ENCODE measurements at places on chromosomes 2 and 18.

GRCh38 chr18:80171054-80171872 lies 62.2 kb downstream of the ADNP2 start:
- DNase-seq, result no peak

GRCh38 chr2:54258166-54258565 lies 2.1 kb upstream of the TSPYL6 start:
- no peak for DNase-seq

DNA sequence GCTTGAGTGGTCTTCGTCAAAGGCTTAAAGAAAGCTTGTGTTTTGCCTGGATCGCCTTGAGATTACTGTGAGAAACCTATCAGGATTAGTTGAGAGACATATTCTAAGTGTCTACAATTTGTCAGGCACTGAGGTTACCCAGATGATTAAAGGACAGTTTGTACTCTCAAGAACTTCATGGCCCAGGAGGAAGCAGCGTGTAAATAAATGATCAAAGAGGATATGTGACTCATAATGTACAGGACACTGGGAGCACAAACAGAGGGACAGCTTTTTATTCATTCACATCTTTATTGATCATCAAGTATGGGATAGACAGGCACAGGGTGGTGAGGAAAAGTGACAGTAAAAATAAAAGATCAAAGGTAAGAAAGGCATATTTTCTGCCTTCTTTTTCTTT lies 152.6 kb upstream of the FSHR start:
- DNase-seq, result no peak

- DNase-seq, result no peak
Measured at GRCh38 chr2:46174345-46175170, 122.6 kb upstream of the EPAS1 start.

GRCh38 chr2:65630643-65631042 lies 198.2 kb upstream of the SPRED2 start:
- no peak for DNase-seq

DNA sequence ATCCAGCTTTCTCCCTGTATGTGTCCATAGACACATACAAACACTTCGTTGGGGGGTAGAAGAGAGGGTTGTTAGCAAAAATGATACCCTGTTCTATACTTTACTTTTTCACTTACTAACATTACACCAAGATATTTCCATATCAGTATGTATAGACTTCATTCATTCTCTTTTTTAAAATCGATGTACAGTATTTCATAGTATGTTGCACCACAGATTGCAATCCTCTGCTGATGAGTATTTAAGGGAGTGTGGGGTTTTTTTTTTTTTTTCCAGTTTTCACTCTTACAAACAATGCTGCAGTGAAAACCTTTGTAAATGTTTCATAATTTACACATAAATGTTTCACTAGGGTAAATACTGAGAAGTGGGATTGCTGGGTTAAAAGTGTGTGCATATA lies 402.3 kb downstream of the LRATD1 start:
- no peak for DNase-seq

DNA sequence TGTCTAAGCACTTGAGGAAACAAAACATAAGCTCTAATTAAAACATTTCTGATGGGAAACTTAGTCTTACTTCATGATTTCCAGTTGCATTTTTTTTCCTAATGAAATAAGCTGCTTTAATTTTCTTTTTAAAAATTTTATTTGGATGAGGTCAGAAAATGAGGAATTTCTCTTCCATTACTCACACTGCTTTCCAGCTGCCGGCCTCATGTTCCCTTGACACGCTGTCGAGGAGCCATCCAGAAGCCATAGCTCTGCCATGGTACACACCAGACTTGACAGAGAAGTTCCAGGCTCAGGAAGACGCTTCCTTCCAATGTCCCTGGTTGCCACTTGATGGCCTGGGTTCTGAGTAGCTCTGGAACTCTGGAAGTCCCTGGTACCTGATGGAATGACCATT lies 12.1 kb upstream of the MAPRE2 start:
- DNase-seq, result no peak

GRCh38 chr18:34543945-34544344 lies 166.2 kb upstream of the DTNA start:
- DNase-seq, result no peak

DNA sequence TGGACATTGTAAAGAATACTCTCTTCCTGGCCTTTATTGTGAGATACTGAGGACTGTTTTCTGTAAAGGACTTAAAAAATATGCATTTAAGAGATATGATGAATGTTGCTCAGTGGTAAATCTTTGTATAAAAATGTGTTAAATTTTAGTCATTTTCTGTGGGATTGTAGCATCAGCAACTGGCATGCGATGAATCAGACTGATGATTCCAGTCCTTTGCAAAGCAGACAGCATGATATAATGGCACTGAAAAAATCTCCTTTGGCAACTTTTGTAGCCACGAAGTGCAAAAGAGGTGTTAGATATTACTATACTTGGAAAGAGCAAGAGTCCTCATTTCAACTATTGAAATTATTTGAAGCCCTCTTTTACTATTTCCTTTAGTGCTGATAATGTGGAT lies 678.7 kb downstream of the PLCL1 start:
- no peak for DNase-seq

DNA sequence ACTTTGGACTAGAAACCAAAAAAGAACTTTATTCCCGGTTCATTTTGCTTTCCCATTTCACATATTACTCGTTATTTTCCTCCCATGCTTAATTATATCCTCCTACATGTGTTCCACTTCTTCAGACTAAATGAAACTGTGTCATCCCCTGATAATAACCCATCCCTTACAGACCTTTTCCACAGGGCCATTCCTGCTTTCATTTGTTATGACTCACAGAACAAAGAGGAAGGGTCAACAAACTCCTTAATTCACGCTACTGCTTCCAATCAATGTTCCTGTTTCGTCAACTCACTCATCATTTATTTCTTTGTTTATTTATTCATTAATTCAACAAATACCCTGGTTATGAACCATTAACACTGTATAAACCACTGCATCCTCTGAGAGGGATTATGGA lies 104.5 kb downstream of the ZEB2 start:
- no peak for DNase-seq

DNA sequence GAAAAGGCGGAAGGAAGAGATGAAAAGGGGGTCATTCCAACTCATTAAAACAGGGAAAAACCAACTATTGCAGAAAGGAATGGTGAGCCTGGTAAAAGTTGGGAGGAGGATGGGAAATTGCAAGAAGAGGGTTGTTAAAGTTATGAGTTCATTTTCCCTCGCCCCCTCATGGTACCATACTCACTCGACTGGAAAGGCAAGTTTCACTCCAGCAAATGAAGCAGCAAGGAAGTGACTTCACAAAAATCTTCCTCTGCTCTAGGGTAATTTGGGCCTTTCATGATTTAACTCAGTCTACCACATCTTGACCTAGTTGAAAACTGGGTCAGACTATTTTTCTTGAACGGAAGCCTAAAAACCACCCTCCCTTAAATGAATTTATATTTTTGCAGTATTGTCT lies 22.8 kb upstream of the DAW1 start:
- DNase-seq, result no peak

DNA sequence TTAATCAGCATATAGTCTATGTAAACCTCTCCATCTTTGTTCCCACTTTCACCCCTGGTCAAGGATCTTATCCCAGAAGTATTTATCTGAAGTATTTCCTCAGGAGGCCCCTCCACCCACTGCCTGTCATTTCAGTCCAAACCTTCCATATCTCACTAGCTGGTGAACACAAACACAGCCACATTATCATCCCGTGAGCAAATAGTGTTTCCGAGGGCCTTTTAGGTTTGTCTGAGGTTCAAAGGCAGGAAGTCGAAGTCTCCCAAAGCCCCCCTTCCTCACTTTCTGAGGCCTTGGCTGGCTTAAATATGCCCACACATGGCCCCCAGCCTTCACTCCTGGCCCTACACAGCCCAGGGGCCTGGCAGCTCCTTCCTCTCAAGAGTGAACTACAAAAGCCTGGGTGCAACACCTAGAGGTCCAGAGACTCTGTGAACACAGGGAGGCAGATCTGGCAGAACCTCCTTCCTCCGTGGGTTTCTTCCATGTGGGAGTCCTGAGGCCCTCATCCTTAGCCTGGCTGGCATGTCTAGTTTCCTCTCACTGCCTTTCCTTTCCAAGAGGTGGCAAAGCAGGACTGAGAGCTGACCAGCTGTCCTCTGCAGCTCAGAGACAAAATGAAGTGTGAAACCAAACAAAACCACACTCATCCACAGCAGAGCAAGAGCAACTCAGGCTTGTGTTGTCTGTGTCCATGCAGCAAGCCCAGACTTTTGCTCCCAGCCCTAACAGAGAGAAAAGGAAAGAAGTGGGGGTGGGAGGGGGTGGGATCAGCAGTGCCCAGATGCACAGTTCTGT lies 264.2 kb downstream of the SS18 start:
- no peak for DNase-seq

DNA sequence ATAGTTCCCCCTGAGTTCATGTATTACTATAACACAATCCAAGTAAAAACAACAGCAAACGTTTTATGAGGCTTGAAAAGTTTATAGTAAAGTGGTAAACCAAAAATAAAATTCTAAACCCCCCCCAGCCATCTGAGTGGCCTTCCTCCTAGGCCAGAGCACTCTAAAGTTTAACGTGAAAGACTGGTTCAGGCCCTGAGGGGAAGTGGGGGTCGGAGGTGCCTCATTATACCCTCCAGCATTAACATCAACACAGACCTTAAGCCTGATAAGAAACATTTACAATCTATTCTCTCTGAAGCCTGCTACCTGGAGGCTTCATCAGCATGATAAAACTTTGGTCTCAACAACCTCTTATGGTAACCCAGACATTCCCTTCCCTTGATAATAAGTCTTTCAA lies 29.0 kb upstream of the CNGA3 start:
- no peak for DNase-seq

DNA sequence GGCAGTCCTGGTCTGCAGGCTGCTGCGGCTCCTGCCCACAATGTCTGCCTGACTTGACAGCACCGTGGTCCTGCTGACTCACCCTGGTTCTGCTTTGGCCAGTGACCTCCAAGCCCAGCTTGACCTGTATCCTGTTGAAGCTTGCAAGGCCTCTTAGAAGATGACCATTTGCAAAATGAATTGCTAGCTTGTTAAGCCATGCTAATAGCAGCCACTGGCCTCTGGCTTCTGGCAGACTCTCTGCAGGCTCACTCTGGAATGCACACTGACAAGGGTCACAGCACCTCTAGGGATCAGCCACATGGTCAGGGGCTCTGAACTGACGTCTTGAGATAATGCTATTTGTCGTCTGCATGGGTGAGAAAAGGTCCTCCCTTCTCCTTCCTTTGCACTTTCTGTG lies 25.9 kb downstream of the CNGA3 start:
- DNase-seq, result no peak

- DNase-seq, result no peak
Measured at GRCh38 chr18:48641981-48642380, 103.2 kb downstream of the CTIF start.

- no peak for DNase-seq
Measured at GRCh38 chr2:20030224-20030623, 17.8 kb upstream of the MATN3 start.

DNA sequence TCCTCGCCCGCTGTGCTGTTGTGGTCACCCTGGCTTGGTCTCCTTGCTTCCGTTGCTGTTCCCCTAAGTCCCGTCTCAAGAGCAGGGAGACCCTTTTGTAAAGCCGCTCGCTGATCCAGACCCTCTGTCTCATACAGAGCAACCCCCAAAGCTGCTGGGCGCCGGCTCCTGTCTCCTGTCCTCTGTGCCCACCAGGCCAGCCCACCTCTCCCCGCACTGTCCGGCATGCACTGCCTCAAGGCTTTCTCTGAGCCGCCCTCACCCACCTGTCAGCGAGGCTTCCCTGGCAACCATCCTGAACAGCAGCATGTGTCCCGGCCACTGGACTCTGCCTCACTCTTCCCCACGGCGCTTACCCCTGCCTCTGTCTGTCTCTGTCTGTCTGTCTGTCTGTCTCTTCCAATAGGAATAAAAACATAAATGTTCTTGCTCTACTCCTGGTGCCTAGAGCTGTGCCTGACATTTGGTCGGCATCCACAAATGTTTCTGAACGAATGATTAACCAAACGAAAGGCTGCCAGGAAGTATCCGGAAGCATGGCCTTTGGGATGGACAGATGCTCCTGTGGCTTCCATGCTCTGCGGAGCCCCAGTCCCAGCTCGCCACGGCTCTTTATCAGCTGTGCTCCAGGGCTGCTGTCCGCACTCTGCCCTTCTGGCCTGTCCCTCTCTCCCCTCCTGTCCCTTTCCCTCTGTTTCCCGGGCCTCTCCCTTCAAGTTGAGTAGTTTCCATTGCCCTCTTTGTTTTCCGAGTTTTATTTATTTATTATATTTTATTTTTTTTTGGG lies 7.8 kb downstream of the COLEC11 start:
- no peak for DNase-seq

DNA sequence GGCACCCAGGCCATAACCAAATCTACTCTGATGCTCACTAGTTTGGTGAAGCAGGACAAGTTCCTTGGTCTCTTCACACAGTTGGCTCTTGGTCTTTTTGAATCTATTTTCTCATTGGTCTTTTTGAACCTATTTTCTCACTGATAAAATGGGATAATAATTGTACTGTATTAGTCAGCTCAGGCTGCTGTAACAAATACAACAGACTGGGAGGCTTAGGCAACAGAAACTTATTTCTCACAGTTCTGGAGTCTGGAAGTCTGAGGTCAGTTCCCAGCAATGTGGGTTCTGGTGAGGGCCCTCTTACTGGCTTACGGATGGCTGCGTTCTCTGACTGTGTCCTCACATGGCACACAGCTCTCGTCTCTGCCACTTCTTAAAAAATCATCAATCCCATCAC lies 63.5 kb downstream of the C1D start:
- DNase-seq, result no peak

DNA sequence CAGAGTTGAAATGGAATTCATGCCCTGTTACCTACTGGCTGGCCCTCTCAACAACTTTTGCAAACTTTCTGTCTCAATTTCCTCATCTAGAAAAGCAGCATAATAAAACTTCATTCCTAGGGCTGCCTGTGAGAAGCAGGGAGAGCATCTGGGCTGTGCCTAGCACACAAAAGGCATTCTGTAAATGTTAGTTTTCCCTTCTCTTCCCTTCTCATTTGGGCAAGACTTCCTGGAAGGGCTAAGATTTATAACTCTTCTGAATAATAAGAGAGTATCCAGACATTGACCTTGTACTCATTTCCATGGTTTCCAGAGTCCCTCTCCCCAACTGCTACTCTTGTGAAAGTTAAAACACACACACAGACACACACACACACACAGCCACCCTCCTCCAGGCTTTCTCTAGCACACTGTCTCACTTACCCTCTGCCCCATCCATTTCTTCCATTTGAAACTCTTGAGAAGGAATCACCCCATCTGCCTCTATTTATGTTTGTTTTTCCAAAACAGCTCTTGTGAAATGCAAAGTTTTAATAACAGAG lies 302.1 kb downstream of the SMAD2 start:
- DNase-seq, result no peak

- no peak for DNase-seq
Measured at GRCh38 chr2:178363252-178363651, 87.7 kb downstream of the PRKRA start.

Data from stimulated activated CD4-positive, alpha-beta T cell treated with anti-CD3 and anti-CD28 coated beads, TNF-alpha, amount 100 ng/mL, for 1 hour (primary cell).